Lower lobe of right lung (tissue), 2 donors: ENCODE measurements at places on chromosomes 7 and 10. TPM values are rescaled to one million over a fixed set of nuclear protein-coding genes. Genes with fewer than 3 reads are reported as not detected.

- H3K27ac ChIP-seq: no peak overlapping the region
- H3K27me3 ChIP-seq: peaks cover 6% of the 10 kb centered on the region
- peaks cover 76% of the 10 kb centered on the region for H3K36me3 ChIP-seq
Measured at GRCh38 chr7:151376218-151376902, 33.5 kb downstream of the WDR86 start.

DNA sequence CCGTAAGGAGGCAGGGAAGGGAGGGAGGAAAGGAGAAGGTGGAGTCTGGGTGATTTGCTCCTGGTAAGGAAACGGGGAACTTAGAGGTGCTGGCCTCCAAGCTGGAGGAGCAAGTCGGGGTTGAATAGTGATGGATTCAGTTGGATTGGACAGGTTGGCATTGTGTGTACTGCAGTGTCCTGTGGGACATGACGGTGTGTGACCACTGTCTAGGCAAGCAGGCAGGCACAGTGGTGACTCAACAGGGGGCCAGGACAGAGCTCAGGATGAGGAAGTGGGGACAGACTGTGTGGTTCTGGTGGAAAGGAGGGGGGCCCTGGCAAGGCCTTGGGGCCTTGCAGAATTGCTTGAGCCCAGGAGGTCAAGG lies 48.8 kb downstream of the COL26A1 start:
- peaks cover 5% of the 10 kb centered on the region for H3K27me3 ChIP-seq
- no peak overlapping the region for H3K27ac ChIP-seq
- no peak for DNase-seq
- no peaks in the 10 kb centered on the region for H3K36me3 ChIP-seq

DNA sequence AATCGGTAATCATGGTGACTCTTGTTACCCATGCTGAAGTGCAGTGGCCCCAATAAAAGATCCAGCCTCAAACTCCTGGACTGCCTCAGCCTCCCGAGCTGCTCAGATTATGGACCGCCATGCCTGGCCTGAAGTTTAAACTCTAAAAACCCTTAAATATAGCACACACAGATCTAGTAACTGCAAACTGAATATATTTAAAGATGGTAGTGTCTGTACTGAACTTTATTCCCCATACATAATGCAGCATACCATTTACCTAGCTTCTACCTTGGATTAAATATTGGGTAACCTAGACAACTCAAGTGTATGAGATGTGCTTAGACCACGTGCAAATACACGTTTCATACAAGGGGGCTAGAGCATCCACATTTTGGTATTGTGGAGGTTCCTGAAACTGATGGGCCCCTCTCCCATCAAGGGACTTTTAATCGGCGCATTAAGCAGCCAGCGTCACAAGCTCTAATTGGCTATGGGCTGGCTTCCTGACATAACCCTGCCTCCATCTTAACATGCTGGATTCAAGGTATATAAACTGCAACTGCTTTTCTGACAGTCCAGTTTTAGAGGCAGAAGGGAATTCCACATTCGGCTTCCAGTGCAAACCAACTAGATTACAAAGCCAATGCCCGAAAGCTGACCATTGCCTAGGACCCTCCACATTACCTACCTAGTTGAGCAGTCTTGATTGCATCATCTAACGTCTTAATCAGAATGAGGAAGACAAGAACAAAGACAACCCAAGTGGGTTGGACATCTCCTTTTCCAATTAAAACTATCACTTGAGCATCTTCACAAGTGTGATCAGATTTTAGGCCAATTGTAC lies 13.0 kb downstream of the HNRNPA2B1 start:
- H3K27ac ChIP-seq: no peak overlapping the region
- H3K36me3 ChIP-seq: peaks cover 60% of the 10 kb centered on the region
- peaks cover 36% of the 10 kb centered on the region for H3K4me1 ChIP-seq
- no peak for DNase-seq

DNA sequence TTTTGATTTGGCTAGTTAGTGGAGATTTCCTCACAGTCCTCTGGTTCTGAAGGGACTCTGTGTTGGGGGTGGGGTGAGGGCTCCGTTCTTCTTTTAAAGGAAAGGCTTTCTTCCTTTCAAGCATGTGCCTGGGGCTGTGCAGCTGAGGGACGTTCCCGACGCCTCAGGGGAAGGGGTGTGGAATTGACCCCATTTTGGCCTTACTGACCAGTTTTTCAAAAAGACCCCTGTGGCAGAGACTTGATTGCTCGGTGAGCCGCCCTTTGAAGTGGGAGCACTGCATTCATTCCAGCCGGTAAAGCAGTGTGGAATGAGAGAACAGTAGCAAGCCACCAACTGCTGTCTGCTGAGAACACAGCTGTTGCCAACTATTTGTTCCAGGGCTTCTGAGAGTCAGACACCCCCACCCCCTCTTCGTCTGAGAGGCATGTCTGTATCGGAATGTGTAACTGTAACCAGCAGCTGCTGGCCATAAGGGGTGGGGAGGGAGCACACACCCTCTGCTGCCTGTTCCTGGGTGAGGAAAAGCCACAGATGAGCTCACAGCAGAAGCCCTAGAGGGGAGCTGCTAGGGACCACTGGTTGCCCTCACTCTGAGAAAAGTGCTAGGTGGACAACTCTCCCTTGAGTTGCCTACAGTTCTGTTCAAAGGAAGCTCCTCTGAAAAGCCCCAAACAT lies 33.2 kb downstream of the WBP1L start:
- H3K27me3 ChIP-seq: no peaks in the 10 kb centered on the region
- no peaks in the 10 kb centered on the region for H3K36me3 ChIP-seq
- peak; percentile 80 for DNase-seq

DNA sequence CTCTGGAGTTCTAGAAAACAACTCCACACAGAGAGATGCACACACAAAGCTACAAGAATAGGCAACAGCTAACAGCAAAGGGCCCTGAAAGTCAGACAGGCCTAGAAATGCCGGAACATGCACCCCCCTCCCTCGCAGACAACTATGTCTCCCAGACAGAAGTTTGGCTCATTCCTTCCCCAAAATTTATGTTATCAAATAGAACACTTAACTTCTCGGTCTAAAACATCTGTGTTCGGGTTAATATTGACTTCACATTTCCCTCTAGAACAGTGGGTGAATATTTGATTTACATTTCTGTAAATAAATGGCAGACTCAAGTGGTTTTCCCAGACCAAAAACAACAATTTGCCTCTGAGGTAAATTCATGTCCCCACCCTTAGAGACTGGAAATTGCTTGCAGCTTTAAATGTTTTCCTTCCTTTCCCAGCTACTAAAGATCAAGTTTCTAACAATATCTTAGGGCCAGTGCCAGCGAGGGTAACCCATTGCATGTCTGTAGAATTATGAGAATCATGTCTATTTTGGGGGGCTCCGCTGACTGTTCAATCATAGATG lies 92.5 kb upstream of the INHBA start:
- no peak for DNase-seq
- no peak overlapping the region for H3K4me3 ChIP-seq
- H3K36me3 ChIP-seq: no peaks in the 10 kb centered on the region
- H3K27ac ChIP-seq: no peak overlapping the region
- no peaks in the 10 kb centered on the region for H3K27me3 ChIP-seq

DNA sequence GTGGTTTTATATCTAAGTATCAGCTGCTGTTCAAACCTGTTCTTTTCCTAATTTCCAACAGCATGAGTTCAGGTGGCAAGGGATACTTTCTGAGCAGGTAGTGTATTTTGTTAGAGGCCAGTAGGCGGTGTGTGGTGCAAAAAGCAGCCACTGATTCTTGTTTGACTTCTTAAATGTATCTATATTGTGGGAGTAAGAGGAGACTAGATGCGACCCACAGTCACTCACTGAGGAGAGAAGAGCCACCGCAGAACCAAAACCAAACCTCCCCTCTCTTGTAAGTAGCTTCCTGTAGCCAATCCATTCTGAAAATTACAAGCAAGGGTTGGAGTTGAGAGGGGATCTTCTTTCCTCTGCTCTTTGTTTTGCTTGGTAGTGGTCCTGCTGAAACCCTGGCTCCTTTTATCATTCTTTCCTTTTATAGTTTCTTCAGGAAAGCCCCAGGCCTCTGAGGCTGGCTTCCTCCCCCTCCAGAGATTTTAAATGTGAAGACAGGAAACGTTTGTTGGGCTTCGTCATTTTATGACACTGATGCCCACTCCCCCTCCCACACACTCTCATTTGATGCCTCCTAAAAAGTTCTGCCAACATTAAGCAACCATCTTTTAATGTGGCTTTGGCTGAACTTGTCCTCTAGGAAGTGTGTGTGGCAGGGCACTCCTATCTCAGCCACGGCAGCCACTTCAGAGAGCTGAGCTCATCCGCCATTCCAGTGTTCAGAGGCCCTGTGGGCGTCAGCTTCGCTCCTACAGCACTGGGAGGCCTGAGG lies 566.0 kb downstream of the SUGCT start:
- no peak for DNase-seq
- H3K27ac ChIP-seq: no peak overlapping the region
- no peak overlapping the region for H3K4me3 ChIP-seq
- H3K27me3 ChIP-seq: no peaks in the 10 kb centered on the region
- no peaks in the 10 kb centered on the region for H3K36me3 ChIP-seq

DNA sequence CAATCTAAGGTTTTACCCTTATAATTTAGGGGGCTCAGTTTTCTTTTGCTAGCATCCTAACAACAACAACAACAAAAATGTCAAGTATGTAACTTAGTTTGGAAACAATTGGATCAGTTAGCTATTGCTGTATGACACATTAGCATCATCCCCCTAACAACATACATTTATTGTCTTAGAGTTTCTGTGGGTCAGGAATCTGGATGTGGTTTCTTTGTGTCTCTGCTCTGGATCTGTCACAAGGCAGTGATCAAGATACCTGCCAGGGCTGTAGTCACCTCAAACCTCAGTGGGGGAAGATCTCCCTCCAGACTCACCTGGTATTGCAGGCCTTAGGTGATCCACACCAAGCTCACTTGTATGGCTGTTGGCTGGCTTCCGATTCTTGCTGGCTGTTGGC lies 18.3 kb downstream of the CREB5 start:
- H3K27me3 ChIP-seq: no peaks in the 10 kb centered on the region
- no peak overlapping the region for H3K4me3 ChIP-seq
- DNase-seq: no peak
- no peaks in the 10 kb centered on the region for H3K4me1 ChIP-seq
- H3K27ac ChIP-seq: no peak overlapping the region

- no peak overlapping the region for H3K4me3 ChIP-seq
- no peaks in the 10 kb centered on the region for H3K27me3 ChIP-seq
Measured at GRCh38 chr7:35485436-35485835, 209.5 kb downstream of the HERPUD2 start.

DNA sequence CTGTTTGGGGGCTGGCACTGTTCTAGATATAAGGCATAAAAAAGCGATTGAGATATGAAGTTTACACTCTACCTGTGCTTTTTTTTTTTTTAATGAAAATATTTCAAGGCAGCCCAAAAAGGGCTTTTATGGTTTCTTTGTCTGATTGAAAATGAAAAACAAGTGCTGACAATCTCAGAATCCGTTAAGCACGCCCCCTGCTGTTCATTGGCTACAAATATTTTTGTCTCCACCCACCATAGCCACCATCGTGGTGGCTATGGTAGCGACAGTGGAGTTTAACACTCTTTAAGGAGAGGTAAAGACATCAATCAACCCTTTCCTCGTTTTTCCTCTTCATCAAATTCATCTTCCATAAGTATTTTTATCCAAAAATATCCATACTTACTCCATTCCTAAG lies 94.2 kb downstream of the CD36 start:
- H3K36me3 ChIP-seq: no peaks in the 10 kb centered on the region
- no peak overlapping the region for H3K27ac ChIP-seq
- no peak overlapping the region for H3K4me3 ChIP-seq

DNA sequence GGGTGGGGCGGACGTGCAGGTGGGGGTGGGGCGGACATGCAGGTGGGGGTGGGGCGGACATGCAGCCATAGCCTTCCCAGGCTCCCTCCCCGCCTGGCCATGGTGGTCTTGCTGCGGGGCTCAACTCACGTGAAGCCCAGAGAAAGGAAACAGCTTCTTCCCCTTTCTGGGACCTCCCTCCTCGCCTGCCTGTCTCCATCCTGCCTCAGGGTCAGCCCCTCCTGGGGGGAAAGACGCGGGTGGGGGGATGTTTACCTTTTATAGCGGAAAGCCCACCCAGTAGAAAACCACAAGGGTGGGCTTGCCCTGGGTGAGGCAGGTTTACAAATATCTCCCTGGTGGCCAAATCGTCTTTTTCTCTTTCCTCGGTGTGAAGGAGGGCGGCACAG lies 520.0 kb downstream of the GLRX3 start:
- H3K36me3 ChIP-seq: no peaks in the 10 kb centered on the region
- H3K27ac ChIP-seq: no peak overlapping the region
- no peak overlapping the region for H3K4me3 ChIP-seq
- no peaks in the 10 kb centered on the region for H3K27me3 ChIP-seq
- no peak for DNase-seq
- no peaks in the 10 kb centered on the region for H3K4me1 ChIP-seq

DNA sequence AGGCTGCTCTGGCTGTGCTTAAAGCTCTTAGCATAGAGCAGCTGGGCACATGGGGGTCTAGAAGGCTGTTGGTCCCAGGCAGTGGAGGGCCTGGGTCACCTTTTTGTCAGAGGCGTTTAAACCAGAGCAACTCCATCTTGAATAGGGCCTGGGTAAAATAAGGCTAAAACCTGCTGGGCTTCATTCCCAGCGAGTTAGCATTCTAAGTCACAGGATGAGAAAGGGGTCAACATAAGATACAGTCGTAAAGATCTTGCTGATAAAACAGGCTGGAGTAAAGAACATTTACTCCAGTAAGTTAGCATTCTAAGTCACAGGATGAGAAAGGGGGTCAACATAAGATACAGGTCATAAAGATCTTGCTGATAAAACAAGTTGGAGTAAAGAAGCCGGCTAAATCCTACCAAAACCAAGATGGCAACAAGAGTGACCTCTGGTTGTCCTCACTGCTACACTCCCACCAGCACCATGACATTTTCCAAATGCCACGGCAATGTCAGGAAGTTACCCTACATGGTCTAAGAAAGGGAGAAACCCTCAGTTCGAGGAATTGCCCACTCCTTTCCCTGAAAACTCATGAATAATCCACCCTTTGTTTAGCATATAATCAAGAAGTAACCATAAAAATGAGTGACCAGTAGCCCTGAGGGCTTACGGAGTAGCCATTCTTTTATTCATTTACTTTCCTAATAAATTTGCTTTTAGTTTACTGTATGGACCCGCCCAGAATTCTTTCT lies 96.8 kb upstream of the PCBD1 start:
- H3K4me3 ChIP-seq: no peak overlapping the region
- H3K36me3 ChIP-seq: no peaks in the 10 kb centered on the region
- no peak for DNase-seq
- H3K27me3 ChIP-seq: no peaks in the 10 kb centered on the region

GRCh38 chr7:101465576-101466196 lies 103.0 kb downstream of the COL26A1 start:
- H3K36me3 ChIP-seq: no peaks in the 10 kb centered on the region
- no peak for DNase-seq
- no peak overlapping the region for H3K4me3 ChIP-seq

GRCh38 chr7:564176-564865 lies 44.7 kb upstream of the PDGFA start:
- H3K27me3 ChIP-seq: no peaks in the 10 kb centered on the region
- DNase-seq: no peak
- H3K27ac ChIP-seq: no peak overlapping the region
- H3K4me3 ChIP-seq: no peak overlapping the region

- no peak for DNase-seq
- no peaks in the 10 kb centered on the region for H3K36me3 ChIP-seq
- H3K4me3 ChIP-seq: no peak overlapping the region
- H3K4me1 ChIP-seq: no peaks in the 10 kb centered on the region
- H3K27ac ChIP-seq: no peak overlapping the region
- H3K27me3 ChIP-seq: no peaks in the 10 kb centered on the region
Measured at GRCh38 chr7:82755705-82756551, 312.4 kb upstream of the CACNA2D1 start.

- H3K4me1 ChIP-seq: peaks cover 41% of the 10 kb centered on the region
- no peak overlapping the region for H3K27ac ChIP-seq
- H3K27me3 ChIP-seq: peaks cover 100% of the 10 kb centered on the region
- H3K4me3 ChIP-seq: no peak overlapping the region
- no peaks in the 10 kb centered on the region for H3K36me3 ChIP-seq
Measured at GRCh38 chr10:101136708-101137121, 5.6 kb downstream of the TLX1 start.

The WIPF3 gene
- total RNA-seq: 0.95 TPM

The TRIL gene
- 6.4 TPM for total RNA-seq

The CYP2C8 gene
- total RNA-seq: 0.92 TPM

The ZNF804B gene
- total RNA-seq: not detected

The SPRN gene
- total RNA-seq: not detected
